ENCODE measurements at places on chromosomes 12 and 14. TPM values are rescaled to one million over a fixed set of nuclear protein-coding genes. Genes with fewer than 3 reads are reported as not detected.

DNA sequence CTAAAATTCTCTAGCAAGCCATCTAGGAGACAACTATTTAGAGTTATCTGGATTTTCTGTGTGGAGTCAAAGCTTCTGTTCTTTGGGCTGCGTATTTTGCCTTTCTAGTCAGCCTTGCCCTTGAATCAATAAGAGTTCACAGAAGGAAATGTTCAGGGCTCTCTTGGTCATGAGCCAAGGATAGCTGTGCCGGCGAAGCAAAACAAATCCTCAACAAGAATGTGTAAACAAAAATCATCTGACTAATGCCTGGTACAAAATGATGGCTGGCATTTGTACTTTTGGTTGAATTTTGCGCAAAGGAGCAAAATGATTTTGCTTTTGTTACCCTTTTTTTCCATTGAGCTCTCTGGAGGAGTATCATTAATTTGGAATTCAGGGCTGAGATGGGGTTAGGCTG lies 171.1 kb downstream of the DACT1 start:
- DNase-seq = no peak

DNA sequence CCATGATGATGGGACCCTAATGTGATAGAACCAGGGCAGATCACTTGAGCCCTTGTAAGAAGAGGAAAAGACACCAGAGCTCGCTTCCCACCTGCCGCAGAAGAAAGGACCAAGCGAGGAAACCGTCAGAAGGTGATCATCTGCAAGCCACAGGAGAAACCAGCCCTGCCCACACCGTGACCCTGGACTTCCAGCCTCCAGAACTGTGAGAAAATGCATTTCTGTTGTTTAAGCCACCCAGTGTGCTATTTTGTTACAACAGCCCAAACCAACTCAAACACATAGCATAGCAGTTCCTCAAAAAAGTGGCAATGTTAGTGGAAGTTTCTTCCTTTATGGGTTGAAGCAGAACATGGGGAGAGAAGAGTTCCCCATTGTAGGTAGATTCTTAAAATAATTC lies 107.9 kb upstream of the BCL2L14 start:
- DNase-seq = no peak

The SERPINA12 gene
- not detected for total RNA-seq

GRCh38 chr12:100414739-100415138 lies 57.9 kb downstream of the SLC17A8 start:
- DNase-seq = no peak

GRCh38 chr12:6896846-6897435 lies 7.7 kb upstream of the LRRC23 start:
- no peak for DNase-seq

DNA sequence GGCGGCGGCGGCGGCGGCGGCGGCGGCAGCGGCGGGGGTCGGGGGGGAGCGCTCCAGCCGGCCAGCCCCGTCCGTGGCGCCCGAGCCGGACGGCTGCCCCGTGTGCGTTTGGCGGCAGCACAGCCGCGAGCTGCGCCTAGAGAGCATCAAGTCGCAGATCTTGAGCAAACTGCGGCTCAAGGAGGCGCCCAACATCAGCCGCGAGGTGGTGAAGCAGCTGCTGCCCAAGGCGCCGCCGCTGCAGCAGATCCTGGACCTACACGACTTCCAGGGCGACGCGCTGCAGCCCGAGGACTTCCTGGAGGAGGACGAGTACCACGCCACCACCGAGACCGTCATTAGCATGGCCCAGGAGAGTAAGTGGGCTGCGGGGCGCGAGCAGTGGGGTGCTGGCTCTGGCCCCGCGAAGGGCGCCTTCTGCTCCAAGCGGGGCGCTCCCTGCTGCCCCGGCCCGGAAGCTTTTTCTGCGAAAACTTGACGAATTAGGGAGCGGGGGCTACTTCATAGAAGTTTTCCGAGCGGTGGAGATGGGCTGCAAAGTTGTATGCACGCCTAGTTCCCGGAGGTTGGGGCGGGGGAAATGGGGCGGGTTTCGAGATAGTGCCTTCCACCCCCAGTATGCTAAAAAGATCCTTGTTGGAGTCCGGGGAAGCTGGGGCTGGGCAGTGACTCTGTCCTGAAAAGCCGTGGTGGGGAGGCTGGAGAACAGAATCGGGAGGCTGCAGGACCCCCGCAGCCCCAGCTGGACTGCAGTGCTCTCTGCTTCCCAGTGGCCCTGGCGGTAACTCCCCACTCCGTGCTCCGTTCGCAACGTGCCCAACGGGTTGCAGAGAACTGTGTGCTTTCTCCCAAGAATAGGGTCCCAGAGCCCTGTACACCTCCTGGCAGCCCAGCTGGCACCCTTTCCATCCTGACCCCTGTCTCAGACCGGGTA lies 751 bp downstream of the GDF11 start:
- no peak for DNase-seq
